Activated T-helper 1 cell treated with Interleukin-2 at 50 U/mL for 16 hours (primary cell): ENCODE measurements at places on chromosomes 5 and 9.

GRCh38 chr5:1570975-1571374 is 47.2 kb upstream of the LPCAT1 start:
- DNase-seq: no peak

GRCh38 chr9:20670395-20670794 is 13.7 kb upstream of the FOCAD start:
- no peak for DNase-seq

GRCh38 chr5:78367318-78367991 is 7.0 kb downstream of the SCAMP1 start:
- DNase-seq: no peak

GRCh38 chr5:135262364-135262763 is 136.7 kb downstream of the MACROH2A1 start:
- no peak for DNase-seq

GRCh38 chr5:18243846-18244245 is 609.6 kb downstream of the TAF11L14 start:
- DNase-seq: no peak

DNA sequence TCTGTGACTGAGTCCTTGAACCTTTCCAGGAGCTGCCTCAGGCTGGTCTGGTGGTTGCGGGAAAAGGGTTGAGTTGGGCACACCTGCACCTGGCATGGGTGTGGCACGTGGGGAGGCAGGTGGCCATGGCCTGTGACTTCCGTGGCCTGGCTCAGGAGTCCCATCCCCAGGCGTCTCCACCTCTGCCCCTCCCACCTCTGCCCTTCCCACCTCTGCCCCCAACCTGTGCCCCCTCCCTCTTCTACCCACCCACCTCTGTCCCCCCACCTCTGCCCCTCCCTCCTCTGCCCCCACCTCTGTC is 1.9 kb upstream of the QRFP start:
- no peak for DNase-seq
